ENCODE measurements at places on chromosomes 5 and 9. TPM values are rescaled to one million over a fixed set of nuclear protein-coding genes. Genes with fewer than 3 reads are reported as not detected.

TMEM215 gene
- 0.57 TPM for total RNA-seq

- DNase-seq = no peak
Observed at GRCh38 chr9:114604989-114605388, 6.1 kb upstream of the TMEM268 start.

DNA sequence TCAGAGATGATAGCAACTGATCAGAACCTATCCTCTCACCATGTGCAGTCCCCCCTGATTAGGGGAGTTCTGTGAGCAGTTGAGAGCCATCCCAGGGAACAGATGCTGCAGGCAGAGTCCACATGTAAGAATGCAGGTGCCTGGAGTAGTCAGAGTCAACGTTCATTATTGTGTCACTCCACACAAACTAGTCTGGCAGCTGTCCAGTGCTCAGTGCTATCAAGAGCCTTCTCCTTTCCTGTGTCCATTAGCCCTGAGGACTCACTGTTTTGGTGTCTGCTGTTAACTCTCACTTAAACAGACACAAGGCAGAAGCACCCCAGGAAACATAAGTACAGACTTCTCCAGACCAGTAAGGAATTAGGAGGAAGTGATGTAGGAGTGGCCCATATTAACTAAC, 2.5 kb downstream of the SH3TC2 start:
- DNase-seq = no peak

ARL15 gene
- total RNA-seq = 18.4 TPM

DNA sequence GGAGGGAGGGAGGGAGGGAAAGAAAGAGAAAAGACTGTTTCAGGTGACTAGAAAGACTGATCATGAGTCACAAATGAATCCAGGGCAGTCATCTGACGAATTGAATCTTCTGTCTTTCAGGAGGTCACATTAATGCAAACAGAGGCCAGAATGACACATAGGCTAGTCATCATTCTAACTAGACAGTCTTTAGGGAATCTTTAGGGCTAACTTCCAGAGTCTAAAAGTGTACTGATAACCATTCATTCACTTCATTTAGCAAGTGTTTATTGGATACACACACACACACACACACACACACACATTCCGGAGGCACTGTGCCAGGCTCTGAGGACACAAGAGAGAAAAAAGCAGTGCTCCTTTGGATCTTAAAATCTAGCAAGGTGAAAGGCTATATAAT, 156.7 kb downstream of the EBF1 start:
- DNase-seq = no peak

DNA sequence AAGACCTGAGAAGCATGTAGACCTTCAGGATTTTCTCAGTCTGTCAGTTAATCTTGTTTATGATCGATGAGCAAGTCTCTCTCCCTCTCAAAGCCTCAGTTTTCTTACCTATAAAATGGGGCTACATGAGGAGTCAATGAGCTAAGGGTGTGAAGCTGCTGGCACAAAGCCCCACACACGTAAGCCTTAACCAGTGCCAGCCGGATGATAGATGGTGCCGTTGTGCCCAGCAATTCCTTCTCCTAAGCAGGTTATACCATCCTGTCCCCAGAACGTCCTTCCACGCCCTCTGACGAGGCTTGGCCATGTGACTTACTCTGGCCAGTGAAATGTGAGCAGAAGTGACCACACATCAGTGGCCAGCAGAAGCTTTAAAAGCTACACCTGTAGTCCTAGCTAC, 179.0 kb downstream of the C9orf50 start:
- no peak for DNase-seq

GRCh38 chr5:140116716-140117115, 2.8 kb downstream of the PURA start:
- no peak for DNase-seq

FUT7 gene
- total RNA-seq = 0.14 TPM

MXD3 gene
- total RNA-seq = 36.9 TPM

- no peak for DNase-seq
Observed at GRCh38 chr9:135490980-135491464, 9.5 kb upstream of the MRPS2 start.

- DNase-seq = no peak
Observed at GRCh38 chr9:109289931-109290330, 30.9 kb downstream of the EPB41L4B start.

GRCh38 chr9:93436655-93437407, 14.7 kb upstream of the FAM120A start:
- no peak for DNase-seq

KIF24 gene
- 12.3 TPM for total RNA-seq

DNA sequence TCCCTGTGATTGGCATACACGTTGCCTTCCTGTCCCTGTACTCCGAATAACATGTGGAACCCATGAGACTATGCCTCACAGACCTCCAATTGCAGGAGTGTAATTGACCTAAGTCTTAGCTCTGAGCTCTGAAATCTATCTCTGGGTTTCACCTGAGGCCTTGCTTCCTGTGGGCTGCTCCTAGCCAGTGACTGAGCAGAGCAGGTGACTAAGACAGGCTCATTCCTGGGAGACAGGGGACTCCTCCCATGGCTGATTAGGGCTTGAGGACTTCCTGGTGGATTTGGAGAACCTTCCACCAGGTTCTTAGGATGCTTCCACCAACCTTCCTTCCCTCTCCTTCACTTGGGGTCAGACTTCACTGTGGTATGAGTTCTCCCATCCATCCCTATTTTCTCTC, 22.3 kb upstream of the MIER3 start:
- no peak for DNase-seq

DNA sequence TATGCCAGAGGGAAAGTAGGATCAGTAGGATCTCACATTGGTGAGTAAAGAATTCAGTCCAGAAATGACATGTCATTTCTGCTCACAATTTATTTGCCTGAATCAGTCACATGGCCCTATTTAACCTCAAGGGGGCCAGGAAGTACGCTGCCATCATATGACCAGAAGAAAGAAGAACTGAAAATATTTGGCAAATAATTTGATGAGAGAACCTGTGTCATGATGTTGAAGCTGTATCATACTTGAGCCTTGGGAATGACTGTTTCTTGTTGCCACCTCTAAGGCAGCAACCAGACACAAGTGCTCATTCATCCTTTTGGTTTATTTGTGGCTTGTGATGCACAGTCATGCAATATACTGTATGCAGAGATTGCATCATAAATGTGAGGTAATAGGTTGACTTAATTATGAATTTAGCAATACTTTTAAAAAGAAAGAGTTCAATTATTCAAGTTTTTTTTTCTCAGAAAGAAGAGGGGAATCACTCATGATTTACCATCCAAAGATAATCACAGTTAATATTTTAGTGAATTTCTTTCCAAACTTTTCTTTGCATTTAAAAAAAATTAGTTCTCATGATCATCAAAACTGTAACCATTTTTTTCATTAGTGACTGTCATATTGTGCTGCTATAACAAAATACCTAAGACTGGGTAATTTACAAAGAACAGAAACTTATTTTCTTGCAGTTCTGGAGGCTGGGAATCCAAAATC, 8.2 kb upstream of the ZFYVE16 start:
- DNase-seq = no peak

DNA sequence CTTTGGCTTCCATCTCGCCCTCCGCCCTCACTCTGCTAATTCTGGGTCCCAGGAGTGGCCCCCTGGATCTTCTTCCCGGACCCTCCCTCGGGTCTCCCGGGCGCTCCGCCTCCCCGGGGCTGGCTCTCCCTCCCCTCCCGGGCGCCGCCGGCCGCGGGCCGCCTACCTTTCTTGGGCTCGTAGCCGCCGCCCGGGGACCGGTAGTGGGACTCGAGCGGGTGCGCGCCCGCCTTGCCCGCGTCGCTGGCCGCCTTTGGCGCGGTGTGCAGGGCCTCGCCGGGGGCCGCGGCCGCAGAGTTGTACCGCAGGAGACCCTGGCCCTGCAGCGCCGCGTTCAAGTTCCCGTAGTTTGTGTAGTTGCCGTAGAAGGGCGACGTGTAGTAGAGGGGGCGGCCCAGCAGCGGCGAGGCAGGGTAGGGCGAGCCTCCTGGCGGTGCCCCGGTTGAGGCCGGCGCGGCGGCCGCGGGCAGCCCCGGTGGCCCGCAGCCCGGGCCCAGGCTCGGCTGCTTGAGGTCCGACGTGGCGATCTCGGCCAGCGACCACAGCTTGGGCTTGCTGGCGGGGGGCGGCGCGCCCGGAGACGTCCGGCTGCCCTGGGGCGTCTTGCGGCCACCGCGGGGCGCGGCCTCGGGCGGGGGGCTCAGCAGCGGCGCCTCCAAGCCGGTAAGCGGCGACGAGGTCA, 3.2 kb downstream of the IRX2 start:
- no peak for DNase-seq

- DNase-seq = no peak
Observed at GRCh38 chr9:135014311-135015010, 73.0 kb upstream of the OLFM1 start.

DNA sequence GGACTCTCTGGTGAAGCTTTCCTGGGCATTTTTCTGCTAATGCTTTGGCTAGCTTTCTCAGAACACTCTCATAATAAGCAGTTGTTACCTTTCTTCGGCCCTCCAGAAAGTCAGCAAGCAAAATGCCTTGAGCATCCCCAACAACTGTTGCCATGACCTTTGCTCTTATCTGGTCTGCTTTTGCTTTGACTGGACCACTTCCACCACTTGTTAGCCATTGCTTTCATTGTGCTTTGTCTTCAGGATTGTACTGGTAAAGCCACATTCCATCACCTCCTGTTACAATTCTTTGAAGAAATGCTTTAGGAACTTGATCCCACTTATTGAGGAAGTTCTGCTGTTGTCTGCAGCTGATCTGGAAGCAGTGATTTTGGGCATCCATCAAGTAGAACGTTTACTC, 35.7 kb downstream of the RAD50 start:
- DNase-seq = no peak

GRCh38 chr9:94303321-94303720, 25.1 kb downstream of the NUTM2F start:
- DNase-seq = no peak

DNA sequence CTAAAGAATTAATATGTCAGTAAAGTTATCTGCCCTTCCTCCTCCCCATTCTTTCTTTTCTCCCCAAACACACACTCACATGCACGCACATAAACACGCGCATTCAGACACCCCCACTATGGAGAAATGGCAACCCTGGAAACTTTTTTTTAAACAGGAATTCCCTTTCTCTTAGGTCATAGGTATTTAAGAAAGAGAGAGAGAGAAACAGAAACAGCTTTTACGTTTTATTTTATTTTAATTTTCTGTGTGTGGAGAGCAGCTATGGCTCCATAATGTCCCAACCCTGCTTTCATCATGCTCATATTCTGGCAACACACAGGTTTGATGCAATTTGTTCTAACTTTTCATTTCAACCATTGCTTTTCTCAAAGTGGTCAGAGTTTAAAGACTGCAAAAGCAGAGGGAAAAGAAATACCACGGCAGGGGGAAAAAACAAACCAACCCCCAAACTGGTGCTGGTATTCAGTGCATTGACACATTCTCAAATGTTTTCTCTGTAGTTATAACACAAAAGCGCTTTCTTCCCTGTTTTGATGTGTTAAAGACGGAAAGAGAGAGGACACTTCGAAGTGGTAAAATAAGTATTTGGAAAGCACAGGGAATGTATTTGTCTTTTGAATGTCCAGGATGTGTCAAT, 126.0 kb upstream of the TMEM161B start:
- no peak for DNase-seq

PHF24 gene
- 0.63 TPM for total RNA-seq

GGTA1 gene
- total RNA-seq = not detected

GRCh38 chr5:143635146-143635752, 176.7 kb upstream of the HMHB1 start:
- no peak for DNase-seq

PTGDS gene
- not detected for total RNA-seq

GRCh38 chr5:102295534-102296177, 428 bp downstream of the SLCO4C1 start:
- DNase-seq = no peak

GRCh38 chr5:15338546-15338945, 161.4 kb upstream of the FBXL7 start:
- no peak for DNase-seq

- DNase-seq = no peak
Observed at GRCh38 chr9:128280084-128280622, 4.1 kb downstream of the SWI5 start.

GRCh38 chr5:127586066-127586770, 62.7 kb upstream of the CTXN3 start:
- no peak for DNase-seq

DNA sequence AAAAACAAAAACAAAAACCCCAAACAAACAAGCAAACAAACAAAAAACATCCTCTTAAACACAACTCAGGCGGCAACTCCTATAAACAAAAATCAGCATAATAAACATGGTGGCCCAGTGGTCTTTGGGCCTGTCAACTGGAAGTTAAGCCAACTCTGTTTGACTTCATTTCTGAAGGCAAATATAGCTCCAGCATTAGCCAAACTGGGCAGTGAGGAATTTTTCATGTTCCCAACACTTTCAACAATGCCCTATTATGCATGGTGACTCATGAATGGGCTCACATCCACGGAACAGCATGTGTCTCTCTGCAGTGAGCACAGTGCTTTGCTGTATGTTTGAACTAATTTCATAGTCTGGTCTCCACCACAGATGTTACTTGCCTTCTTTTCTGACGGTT, 143.9 kb upstream of the STC2 start:
- DNase-seq = no peak

DNA sequence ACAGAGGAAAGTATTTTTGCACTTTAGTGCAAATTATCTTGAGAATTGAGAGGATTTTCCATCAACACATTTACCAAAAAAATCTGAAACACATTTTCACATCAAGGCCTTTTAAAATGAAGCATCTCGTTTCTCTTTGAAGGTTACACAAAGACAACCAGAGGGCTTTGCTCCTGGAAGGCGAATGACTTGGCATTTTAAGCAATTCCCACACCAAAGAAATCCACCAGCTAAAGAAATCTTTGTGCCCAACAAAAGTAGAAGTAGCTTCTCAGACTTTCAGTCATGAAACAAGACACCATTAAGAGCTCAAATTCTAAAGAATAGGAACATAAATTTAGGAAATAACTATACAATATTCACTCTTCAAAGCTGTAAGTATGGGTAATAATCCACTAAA, 59.9 kb downstream of the HABP4 start:
- no peak for DNase-seq

- no peak for DNase-seq
Observed at GRCh38 chr5:154829181-154829588, 21.2 kb downstream of the FAXDC2 start.

- DNase-seq = no peak
Observed at GRCh38 chr9:19397845-19398244, 11.0 kb upstream of the ACER2 start.

DNA sequence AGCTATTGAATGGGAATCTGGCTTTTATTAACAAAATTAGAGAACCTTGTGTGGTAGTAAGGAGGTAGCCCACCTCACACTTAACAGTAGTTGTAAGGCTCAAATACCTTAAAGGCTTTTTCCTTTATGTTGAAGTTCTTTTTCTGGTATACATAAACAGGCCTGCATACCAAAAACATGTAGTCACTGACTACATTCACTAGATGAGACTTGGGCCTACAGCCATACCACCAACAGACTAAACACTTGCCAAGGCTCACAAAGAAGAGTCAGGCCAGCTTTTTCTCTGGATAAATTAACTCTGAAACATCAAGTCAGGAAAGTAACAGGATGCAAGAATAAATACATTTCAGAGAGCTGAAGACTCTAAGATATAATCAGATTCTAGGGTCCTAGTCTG, 78.6 kb upstream of the MPDZ start:
- no peak for DNase-seq

- no peak for DNase-seq
Observed at GRCh38 chr5:158084292-158084691, 225.3 kb upstream of the CLINT1 start.

All from neural crest cell (in vitro differentiated cells).